MCF 10A (cell line): ENCODE measurements at places on chromosomes 6 and 20.

DNA sequence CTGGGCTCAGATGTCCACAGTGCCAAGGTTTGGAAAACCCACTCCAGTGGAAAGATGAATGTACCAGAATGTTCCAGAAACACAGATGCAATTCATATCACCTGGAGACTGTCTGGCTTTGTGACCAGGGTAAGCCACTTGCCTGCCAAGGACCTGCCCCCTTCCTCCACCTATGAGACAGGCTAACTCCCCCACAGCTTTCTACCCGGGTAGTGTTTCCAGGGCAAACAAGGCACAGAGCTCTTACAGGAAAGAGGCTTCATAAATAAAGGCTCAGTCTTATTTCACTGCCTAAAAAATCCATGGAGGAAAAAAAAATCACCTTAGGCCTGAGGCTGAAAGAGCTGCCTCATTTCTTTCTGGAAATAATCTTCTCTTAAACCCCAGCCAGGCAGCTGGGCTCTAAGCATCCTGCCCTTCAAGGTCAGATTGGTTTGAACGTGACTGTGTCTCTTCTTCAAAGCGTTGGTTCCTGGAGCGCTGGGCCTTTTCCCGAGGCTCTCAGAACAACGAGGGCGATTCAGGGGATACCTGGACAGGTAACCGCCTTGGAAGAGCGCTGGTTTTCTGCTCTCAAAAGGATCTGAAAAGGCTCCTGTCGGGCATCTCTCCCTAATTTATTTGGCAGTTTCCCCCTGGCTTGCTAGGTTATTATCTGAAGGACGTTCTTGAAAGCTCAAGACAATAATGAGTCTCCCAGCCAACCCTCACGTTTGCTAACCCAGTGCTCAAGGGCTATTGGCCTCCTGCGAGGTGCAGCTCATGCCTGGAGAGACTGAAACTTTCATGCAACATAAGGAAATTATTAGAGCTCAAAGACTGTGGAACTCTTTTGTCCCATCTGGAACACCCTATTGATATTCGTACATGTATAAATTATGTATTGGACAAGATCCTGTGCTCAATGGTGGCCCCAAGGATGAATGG is 199.2 kb upstream of the PMEPA1 start:
- DNase-seq: no peak

- no peak for DNase-seq
Observed at GRCh38 chr20:53920647-53921245, 149.6 kb downstream of the BCAS1 start.

GRCh38 chr6:152118678-152119077 is 311.2 kb downstream of the ESR1 start:
- DNase-seq: no peak

DNA sequence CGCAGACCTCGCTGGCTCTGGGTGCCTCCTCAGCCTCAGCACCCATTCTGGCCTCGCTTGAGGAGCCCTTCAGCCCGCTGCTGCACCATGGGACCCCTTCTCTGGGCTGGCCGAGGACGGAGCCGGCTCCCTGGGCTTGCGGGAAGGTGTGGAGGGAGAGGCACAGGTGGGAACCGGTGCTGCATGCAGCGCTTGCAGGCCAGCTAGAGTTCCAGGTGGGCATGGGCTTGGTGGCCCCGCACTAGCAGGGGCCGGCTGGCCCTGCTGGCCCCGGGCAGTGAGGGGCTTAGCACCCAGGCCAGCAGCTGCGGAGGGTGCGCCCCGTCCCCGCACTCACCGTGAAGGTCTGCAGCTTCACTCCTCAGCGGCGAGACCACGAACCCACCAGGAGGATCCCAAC is 30.4 kb downstream of the DEFB114 start:
- no peak for DNase-seq

- DNase-seq: no peak
Observed at GRCh38 chr6:72140795-72141194, 254.4 kb downstream of the RIMS1 start.

GRCh38 chr6:151024597-151024996 is 159.1 kb downstream of the MTHFD1L start:
- no peak for DNase-seq

DNA sequence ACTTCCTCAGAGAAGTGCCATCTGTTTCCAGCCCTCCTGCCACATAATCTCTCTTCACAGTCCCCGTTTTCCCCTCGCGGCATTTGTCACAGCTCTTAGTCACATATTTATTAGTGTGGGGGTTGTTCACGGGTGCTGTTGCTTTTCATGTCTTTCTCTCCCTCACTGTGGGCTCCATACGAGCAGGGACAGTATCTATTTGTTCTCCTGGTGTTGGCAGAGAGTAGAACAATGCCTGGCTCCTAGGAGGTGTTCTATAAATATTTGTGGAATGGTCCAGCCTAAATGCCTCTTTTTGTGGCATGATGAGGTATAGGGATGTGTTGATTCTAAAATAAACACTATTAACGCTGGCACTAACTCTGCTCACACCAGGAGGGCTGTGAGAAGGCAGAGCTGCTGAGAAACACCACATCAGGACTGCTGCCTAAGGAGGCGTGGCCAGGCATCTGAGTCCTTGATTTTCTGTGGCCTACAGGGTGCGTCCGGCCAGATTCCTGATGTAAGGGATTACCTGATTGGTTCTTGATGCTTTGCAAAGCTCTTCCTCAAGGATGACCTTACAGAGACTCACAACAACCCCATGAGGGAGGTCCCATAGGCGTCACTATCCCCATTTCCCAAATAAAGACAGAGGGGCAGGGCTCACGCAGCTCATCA is 219.8 kb upstream of the ARID1B start:
- no peak for DNase-seq

DNA sequence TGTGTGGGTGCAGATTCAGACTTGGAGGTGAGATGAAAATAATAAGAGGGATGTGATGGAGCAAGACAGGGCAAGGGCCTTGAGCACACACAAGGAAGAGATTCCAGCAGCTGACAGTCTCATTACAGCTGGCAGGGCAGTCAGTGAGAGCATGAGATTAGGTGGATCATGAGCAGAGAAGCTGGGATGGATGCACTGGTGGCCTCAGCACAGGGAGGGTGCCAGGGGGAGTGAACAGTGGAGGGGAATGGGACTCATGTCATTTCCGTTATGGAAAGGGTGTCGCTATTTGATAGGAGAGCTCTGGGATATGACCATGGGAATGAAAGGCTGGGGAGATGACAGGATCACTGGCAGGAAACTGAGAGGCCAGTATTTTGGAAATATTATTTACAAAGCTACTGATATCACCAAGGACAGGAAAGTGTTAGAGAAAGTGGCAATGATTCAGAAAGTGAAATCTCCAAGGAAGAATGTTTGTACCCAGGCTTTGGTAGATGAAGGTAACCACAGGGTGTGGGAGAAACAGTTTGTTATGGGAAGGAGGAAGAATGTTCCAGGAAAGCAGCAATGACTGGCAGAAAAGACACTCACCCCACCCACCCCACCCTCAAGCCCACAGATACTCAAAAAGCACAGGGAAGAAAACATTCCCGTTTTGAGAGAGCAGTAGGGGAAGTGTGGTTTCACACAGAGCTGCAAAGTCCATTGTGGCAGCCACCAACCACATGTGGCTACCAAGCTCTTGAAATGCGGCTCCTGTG is 214.7 kb upstream of the PROKR2 start:
- DNase-seq: peak; percentile 48

DNA sequence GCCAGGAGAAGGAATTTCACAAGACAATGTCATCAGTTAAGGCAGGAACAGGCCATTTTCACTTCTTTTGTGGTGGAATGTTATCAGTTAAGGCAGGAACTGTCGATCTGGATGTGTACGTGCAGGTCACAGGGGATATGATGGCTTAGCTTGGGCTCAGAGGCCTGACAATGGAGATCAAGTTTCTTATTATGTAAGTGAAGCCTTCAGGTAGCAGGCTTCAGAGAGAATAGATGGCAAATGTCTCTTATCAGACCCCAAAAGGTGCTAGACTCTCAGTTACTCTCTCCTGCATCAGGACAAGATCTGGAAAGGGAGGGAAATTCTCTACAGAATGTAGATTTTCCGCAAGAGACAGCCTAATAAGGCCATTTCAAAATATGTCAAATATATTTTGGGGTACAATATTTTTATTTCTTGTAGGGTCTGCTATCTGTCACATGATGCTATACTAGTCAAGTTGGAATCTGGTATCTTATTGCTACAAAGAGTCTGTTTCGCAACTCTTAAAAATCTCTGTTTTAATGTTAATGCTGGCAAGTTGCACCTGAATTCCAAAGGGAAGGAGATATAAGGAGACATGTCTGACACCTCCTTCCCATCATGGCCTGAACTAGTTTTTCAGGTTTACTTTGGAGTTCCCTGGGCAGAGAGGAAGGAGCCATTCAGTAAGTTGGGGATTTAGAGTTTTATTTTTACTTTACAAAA is 48.8 kb downstream of the TRDN start:
- DNase-seq: no peak

DNA sequence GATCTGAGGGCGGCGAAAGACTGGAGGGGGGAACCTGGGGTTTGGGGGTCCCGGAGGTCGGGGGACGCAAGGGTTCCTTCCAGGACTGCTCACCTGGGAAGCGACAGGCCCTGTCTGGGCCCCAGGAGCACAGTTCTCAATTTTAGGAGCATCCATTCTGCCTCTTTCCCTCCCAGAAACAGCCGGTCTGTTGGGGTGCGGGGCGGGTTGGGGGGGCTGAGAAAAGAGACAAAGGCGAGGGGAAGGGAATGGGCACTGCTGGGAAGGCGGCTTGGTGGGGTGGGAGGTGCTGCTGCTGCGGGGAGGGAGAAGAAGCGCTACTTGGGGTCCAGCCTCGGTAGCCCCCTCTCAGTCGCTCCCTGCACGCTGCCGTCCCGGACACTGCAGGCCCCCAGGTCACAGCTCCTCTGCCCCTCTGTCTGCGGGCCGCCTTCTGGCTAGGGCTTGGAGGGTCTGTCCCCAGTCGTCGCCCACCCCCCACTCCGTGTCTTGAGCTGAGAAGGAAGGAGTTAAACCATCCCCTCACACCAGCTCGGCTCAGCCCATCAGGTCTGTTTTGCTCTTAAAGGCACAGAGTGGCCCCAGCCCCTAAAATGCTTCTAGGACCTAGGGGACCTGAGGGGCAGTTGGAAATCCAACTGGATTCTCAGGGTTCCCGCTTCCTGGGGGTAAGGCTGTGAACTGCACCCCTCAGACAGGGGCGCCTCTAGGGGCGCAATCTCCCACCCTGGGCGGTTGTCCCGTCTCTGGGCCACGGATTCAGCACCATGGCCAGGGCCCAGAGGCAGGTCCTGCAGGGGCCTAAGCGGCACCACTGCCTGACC is 690 bp downstream of the GDAP1L1 start:
- DNase-seq: peak; percentile 39

- peak; percentile 99 for DNase-seq
Observed at GRCh38 chr20:50144362-50144761, 9.2 kb downstream of the PEDS1 start.

DNA sequence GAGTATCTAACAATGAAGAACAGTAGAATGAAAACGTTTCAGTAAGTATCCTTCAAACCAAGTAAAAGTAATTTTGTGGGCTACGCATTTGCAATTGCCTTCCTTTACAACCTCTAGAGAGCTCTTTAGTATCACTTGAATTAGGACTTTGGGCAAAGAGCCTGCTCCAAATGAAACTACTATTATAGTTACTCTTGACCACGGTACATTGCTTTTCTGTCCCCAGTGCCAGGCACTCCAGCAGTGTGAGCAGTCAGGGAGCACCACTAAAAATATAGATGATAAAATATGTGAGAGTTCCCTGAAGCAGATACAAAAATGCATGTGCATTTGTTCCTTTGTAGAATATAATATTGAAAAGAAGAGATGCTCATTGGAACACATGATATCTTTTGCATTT is 450.1 kb upstream of the MANEA start:
- DNase-seq: no peak

GRCh38 chr6:142303176-142303533 is 1.3 kb downstream of the ADGRG6 start:
- peak; percentile 26 for DNase-seq

- no peak for DNase-seq
Observed at GRCh38 chr6:46799657-46800056, 6.5 kb downstream of the MEP1A start.

DNA sequence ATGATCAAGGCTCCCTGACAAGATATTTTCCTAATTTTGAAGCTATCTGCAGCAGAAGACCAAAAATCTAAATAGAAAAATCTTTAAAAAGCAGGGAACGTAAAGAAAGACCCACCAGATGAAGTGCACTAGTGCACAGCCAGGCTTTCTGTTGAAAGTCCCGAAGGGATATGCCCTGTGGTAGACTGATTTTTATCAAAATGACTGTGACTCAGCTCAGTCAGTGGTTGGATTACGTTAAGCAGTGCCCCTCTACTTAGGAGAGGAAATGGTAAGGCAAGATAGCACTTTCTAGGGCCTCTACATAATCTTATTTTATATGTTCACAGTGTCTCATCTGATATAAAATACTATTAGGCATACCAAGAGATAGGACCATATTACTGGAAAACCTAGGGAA is 123.4 kb upstream of the RAB32 start:
- no peak for DNase-seq

DNA sequence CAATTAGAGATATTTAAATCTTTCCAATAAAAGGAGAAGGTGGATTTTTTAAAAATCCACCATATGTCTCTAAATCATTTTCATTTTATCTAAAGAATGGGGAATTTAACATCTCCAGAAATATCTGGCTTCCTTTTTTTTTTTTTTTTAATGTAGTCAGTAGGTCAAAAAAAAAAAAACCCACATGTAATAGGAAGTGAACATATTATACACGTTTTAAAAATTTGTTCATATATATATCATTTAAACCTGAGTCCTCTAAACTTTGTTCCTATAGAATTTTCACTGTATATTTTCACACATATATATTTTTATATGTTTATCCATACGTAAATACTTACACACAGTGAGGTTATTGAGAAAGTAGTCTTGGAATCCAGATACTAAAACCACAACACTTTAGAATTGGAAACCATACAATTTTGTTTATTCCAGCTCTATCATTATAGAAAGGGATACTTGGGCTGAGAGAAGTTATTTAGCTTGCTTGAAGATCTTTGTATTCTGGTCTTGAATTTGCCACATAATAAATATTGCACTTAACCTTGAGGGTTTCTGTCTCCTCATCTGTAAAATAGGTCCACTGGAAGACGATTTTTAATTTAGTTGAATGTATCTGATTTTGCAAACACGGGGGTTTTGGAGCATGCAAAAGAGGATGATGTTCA is 62.1 kb upstream of the ZNF217 start:
- no peak for DNase-seq

DNA sequence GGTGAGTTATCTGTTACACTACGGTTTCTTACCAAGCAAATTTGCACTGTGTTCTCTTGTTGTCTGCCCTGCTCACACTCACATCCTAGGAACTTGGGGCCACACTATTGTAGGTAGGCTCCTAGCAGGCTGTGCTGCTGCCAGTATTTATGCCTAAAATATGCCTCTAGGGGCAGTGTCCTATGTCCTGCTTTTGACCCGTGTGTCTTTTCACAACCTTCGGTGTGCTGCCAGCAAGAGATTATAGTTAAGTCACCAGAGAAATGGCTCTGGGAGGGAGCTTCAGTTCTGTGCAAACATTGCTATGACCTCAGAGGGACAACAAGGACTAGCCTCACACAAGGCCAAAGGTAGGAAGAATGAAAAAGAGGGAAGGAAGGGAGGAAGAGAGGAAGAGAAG is 8.9 kb upstream of the TAAR5 start:
- peak; percentile 51 for DNase-seq
